Calu3 (cell line): ENCODE measurements at places on chromosomes 12 and 14. TPM values are rescaled to one million over a fixed set of nuclear protein-coding genes. Genes with fewer than 3 reads are reported as not detected.

Gene P2RX2
- not detected in 2 replicates for total RNA-seq

Gene PZP
- total RNA-seq = not detected in 2 replicates

DNA sequence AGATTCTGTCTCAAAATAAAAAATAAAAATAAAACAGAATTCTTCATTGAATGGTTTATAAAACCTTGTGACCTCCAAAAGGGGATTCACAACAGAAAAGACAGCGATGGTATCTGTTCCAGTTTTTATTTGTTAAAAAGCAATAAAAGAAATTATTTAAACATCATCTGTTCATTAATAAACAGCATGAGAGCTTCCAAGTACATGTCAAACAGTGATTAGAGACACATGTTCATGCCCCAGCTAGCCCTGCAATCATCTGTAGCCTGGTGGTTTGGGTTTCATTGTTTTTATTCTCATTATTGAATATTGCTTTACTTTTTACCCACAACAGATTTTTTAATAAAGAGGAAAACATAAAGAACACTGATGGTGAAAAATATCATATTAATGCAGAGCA, 173.3 kb downstream of the ANO2 start:
- no peak for DNase-seq
- H3K4me3 ChIP-seq = no peak overlapping the region
- H3K4me1 ChIP-seq = no peaks in the 10 kb centered on the region
- H3K27me3 ChIP-seq = peaks cover 77% of the 10 kb centered on the region

- H3K4me1 ChIP-seq = no peaks in the 10 kb centered on the region
- H3K27me3 ChIP-seq = no peaks in the 10 kb centered on the region
- no peaks in the 10 kb centered on the region for H3K36me3 ChIP-seq
- H3K4me3 ChIP-seq = no peak overlapping the region
Observed at GRCh38 chr12:20426957-20427356, 58.6 kb downstream of the PDE3A start.

DNA sequence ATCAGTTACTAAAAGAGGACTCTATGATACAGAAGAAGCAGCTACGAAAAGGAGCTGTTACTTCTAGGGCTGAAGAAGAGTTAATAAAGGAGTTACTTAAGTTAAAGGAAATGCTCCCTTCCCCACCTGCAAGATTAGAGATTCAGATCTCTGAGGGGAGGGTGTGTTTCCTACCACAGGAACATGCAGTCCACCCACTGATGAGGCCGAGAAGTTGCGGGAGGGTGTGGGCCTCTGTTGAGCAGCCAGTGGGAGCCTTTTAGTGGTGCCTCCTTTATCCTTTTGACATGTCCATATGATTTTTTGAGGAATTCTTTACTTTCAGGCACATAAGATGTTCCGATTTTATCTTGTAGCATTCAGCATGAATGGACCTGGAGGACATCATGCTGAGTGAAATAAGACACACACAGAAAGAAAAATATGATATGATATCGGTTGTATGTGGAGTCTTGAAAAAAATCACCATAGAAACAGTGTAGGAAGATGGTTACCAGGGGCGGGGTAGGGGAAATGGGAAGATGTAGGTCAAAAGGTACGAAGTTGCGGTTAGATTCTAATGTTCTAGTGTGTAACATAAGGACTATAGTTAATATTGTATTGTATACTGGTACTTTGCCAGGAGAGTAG, 4.4 kb upstream of the M6PR start:
- H3K36me3 ChIP-seq = peaks cover 18% of the 10 kb centered on the region
- no peak overlapping the region for H3K4me3 ChIP-seq
- no peak overlapping the region for H3K27ac ChIP-seq
- no peaks in the 10 kb centered on the region for H3K4me1 ChIP-seq
- DNase-seq = no peak

DNA sequence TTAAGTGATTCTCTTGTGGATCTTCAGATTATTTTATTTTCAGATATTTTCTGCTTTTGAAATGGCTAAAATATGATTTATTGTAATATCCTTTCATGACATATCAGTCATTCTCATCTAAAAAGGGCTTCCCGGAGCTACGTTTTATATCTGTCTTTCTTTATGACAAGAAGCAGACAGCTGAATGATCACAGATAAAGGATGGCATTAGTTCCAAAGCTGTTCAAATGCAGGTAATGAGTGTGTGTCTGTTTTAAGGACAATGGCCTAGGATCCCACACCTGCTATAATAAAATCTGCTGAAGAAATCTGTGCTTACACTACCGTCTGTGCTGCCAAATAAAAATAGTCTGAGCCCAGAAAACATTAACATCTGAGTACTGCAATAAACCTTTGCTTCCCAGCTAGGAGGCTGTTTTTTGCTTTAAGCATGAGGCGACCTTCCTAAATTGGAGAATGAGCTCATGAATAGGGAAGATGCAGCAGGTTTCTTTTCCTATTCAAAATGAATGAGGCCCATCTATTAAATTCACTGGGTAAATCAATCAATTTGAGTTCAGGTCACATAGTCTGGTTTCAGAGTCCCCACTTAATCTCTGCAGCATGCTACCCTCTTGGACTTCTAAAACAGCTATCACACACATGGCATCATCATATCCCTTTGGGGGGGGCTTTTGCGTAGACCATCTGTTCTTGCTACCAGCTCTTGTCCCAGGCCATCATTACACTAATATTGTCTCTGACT, 498.5 kb downstream of the NELL2 start:
- no peak overlapping the region for H3K4me3 ChIP-seq
- H3K27ac ChIP-seq = no peak overlapping the region
- no peaks in the 10 kb centered on the region for H3K36me3 ChIP-seq
- DNase-seq = no peak
- no peaks in the 10 kb centered on the region for H3K4me1 ChIP-seq
- no peaks in the 10 kb centered on the region for H3K27me3 ChIP-seq

Gene ANG
- 4.0 and 4.4 TPM in 2 replicates for total RNA-seq

- no peak overlapping the region for H3K4me3 ChIP-seq
- no peaks in the 10 kb centered on the region for H3K36me3 ChIP-seq
- DNase-seq = no peak
- no peak overlapping the region for H3K27ac ChIP-seq
- H3K27me3 ChIP-seq = peaks cover 43% of the 10 kb centered on the region
Observed at GRCh38 chr12:25307818-25308217, 57.1 kb upstream of the KRAS start.

Gene HOXC13
- not detected in 2 replicates for total RNA-seq

- no peaks in the 10 kb centered on the region for H3K27me3 ChIP-seq
- H3K36me3 ChIP-seq = no peaks in the 10 kb centered on the region
- peaks cover 38% of the 10 kb centered on the region for H3K4me1 ChIP-seq
- no peak for DNase-seq
Observed at GRCh38 chr12:120835657-120836056, 68.5 kb downstream of the SPPL3 start.

- H3K27me3 ChIP-seq = peaks cover 28% of the 10 kb centered on the region
- peak; percentile 63 for DNase-seq
- no peak overlapping the region for H3K4me3 ChIP-seq
- H3K4me1 ChIP-seq = no peaks in the 10 kb centered on the region
- no peaks in the 10 kb centered on the region for H3K36me3 ChIP-seq
- H3K27ac ChIP-seq = no peak overlapping the region
Observed at GRCh38 chr12:119115296-119115905, 63.3 kb upstream of the HSPB8 start.

DNA sequence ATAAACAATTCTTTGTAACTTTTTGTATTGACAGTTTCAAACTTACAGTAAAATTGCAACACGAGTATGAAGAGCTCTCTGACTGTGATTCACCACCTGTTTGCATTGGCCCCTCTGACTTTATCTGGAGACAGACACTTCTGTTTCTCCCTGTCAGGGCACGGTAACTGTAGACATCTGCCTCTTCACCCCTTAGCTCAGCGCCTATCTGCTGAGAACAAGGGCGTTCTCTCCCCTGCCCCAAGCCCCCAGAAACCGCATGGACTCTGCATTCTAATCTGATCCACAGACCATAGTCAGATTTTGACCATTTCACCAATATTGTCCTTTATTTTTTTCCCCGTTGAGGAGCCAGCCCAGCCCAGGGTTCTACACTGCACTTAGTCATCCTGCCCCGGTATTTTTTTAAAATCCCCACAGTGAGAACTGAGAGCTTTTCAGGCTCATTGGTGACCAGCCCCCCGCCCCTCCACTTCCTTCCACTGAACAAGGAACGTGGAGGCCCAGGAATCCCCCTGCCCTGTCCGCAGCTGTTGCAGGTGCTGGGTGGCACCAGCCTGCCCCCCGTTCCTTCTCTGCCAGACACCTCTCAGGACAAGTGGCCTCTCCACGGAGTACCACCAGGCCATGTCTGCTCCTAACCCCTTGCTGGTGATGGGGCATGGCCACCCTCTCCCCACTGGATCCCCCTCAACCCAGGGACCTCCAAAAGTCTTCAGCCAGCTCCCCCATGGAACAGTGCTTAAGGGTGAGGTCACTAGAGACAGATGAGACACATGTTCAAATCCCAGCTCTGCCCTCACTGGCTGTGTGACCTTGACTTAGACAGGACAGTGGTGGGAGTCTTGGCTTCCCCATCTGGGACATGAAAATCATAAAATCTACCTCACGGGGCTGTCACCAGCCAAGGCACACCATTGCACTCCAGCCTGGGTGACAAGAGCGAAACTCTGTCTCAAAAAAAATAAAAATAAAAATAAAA, 11.2 kb downstream of the RHOF start:
- DNase-seq = no peak
- H3K27me3 ChIP-seq = no peaks in the 10 kb centered on the region
- peaks cover 80% of the 10 kb centered on the region for H3K36me3 ChIP-seq
- no peak overlapping the region for H3K4me3 ChIP-seq
- H3K4me1 ChIP-seq = peaks cover 48% of the 10 kb centered on the region

GRCh38 chr12:126147321-126147720, 1082.1 kb downstream of the AACS start:
- no peak overlapping the region for H3K27ac ChIP-seq
- H3K27me3 ChIP-seq = no peaks in the 10 kb centered on the region
- no peaks in the 10 kb centered on the region for H3K4me1 ChIP-seq
- no peaks in the 10 kb centered on the region for H3K36me3 ChIP-seq
- no peak for DNase-seq

DNA sequence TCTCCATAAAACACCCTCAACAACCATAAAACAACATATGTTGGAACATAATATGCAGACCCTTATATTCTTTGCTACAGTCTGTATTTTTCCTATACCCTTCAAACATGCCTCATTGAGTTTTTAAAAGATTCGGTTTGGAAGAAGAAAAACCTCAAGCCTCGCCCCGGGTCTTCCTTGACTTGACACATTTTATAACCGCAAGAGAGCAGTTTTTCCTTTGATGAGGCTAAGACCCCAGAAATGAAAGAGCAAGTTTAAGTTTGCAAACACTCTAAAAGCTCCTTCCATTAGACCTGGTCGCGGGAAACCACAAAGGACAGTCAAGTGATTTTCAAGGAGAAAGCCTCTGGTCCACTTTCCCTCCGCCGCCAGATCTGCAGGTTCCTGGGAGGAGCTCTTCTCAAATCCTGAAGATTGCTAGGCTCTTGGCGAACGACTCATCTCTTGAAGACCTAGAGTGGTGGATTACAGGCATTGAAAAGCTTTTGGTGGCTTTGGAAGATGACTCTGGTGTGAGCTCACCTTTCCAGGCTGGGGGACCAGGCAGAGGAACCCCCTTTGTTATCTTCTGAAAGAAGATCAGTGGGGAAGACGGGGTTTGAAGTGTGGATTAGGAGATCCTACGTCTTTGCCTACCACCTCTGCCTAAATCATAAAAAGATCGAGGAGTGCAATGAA, at the start of gene ASCL4:
TSS of gene ASCL4 (plus strand) at position 356 of the 681 bp plus-strand sequence. CDS start 515 bp downstream, outside the sequence.
- no peaks in the 10 kb centered on the region for H3K36me3 ChIP-seq
- H3K27ac ChIP-seq = no peak within 1 kb of the TSS
- H3K4me1 ChIP-seq = no peaks in the 10 kb centered on the region
- no peak for DNase-seq

GRCh38 chr12:7729746-7730145, 17.4 kb downstream of the CLEC4C start:
- H3K4me1 ChIP-seq = no peaks in the 10 kb centered on the region
- no peak overlapping the region for H3K27ac ChIP-seq
- peaks cover 27% of the 10 kb centered on the region for H3K27me3 ChIP-seq
- no peak overlapping the region for H3K4me3 ChIP-seq
- no peak for DNase-seq

GRCh38 chr12:104653730-104654664, 197.2 kb downstream of the CHST11 start:
- no peaks in the 10 kb centered on the region for H3K36me3 ChIP-seq
- H3K27ac ChIP-seq = no peak overlapping the region
- DNase-seq = peak; percentile 49

Gene PRKAG1
- 34.2 and 36.9 TPM in 2 replicates for total RNA-seq

Gene RFLNA
- not detected in 2 replicates for total RNA-seq

- H3K27me3 ChIP-seq = no peaks in the 10 kb centered on the region
- no peak overlapping the region for H3K4me3 ChIP-seq
- H3K4me1 ChIP-seq = peaks cover 11% of the 10 kb centered on the region
- no peaks in the 10 kb centered on the region for H3K36me3 ChIP-seq
- peak overlapping the region; percentile 22 for H3K27ac ChIP-seq
Observed at GRCh38 chr14:101234999-101235334, 326.3 kb upstream of the DIO3 start.

Gene SLC25A21
- total RNA-seq = 1.2 and 1.4 TPM in 2 replicates

GRCh38 chr12:32586390-32586789, 92.7 kb upstream of the DNM1L start:
- H3K4me1 ChIP-seq = peaks cover 32% of the 10 kb centered on the region
- H3K36me3 ChIP-seq = peaks cover 15% of the 10 kb centered on the region
- H3K27ac ChIP-seq = no peak overlapping the region
- no peaks in the 10 kb centered on the region for H3K27me3 ChIP-seq
- DNase-seq = no peak

DNA sequence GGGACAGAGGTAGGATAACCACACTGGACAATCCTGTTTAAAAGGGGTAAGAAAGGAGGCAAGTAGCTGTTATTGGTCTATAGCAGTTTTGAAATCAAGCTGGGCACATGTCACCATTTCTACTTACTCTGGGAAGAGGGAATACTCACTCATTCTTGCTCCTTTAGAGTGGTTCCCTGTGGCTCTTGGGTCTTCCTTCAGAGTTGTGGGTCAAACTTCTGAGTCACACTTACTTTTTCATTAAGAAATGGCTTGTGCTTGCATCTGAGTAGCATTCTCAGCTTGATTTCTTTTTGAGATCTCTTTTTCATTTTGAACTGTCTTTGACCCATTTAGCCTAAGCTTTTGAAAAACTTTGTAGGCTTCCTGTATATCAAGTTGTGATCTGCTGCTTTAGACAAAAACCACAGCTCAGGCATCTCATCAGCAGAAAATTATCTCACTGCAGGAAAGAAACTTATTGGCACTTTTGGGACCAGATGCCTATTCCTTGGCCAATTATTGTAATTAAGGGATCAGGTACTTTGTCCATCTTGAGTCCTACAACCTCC, 122.2 kb downstream of the AEBP2 start:
- H3K27ac ChIP-seq = no peak overlapping the region
- no peaks in the 10 kb centered on the region for H3K4me1 ChIP-seq
- H3K36me3 ChIP-seq = no peaks in the 10 kb centered on the region
- H3K27me3 ChIP-seq = no peaks in the 10 kb centered on the region

Gene PGF
- total RNA-seq = 1.2 and 2.1 TPM in 2 replicates

GRCh38 chr14:61891810-61892209, 129.6 kb downstream of the SNAPC1 start:
- no peak overlapping the region for H3K27ac ChIP-seq
- peaks cover 6% of the 10 kb centered on the region for H3K4me1 ChIP-seq
- peaks cover 46% of the 10 kb centered on the region for H3K27me3 ChIP-seq

Gene ARG2
- total RNA-seq = 11.2 and 18.4 TPM in 2 replicates
